Smooth muscle cell of the coronary artery (primary cell): ENCODE measurements at places on chromosomes 7 and 10. TPM values are rescaled to one million over a fixed set of nuclear protein-coding genes. Genes with fewer than 3 reads are reported as not detected.

GBX1 gene
- total RNA-seq: not detected in 2 replicates

ARHGAP12 gene
- 27.7 and 56.3 TPM in 2 replicates for total RNA-seq

IQUB gene
- total RNA-seq: 0.30 and 0.35 TPM in 2 replicates

MLXIPL gene
- 0.23 TPM in 1 of 2 replicates, not detected in the other for total RNA-seq
